HCEC 1CT (cell line): ENCODE measurements at places on chromosomes 1 and 21.
A peak's percentile ranks its signal among the peaks of the same experiment; 100 is the strongest.

DNA sequence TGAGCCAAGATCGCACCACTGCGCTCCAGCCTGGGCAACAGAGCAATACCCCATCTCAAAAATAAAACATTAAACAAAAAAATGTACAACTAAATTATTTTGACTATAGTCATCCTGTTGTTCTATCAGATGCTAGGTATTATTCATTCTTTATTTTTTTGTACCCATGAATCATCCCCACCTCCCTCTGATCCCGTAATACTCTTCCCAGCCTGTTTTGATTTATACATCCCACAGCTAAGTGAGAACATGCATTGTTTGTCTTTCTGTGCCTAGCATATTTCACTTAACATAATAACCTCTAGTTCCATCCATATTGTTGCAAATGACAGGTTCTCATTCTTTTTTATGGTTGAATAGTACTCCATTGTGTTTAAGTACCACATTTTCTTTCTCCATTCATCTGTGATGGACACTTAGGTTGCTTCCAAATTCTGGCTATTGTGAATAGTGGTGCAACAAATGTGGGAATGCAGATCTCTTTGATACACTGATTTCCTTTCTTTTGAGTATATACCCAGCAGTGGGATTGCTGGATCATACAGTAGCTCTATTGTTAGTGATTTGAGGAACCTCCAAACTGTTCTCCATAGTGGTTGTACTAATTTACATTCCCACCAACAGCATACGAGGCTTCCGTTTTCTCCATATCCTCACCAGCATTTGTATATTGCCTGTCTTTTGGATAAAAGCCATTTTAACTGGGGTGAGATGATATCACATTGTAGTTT is 84.4 kb downstream of the MACF1 start:
- peak; percentile 74 for DNase-seq

- DNase-seq, result no peak
Measured at GRCh38 chr21:43899307-43900077, 34.5 kb downstream of the AGPAT3 start.

- peak; percentile 17 for DNase-seq
Measured at GRCh38 chr1:116133696-116134475, 22.7 kb downstream of the MAB21L3 start.

DNA sequence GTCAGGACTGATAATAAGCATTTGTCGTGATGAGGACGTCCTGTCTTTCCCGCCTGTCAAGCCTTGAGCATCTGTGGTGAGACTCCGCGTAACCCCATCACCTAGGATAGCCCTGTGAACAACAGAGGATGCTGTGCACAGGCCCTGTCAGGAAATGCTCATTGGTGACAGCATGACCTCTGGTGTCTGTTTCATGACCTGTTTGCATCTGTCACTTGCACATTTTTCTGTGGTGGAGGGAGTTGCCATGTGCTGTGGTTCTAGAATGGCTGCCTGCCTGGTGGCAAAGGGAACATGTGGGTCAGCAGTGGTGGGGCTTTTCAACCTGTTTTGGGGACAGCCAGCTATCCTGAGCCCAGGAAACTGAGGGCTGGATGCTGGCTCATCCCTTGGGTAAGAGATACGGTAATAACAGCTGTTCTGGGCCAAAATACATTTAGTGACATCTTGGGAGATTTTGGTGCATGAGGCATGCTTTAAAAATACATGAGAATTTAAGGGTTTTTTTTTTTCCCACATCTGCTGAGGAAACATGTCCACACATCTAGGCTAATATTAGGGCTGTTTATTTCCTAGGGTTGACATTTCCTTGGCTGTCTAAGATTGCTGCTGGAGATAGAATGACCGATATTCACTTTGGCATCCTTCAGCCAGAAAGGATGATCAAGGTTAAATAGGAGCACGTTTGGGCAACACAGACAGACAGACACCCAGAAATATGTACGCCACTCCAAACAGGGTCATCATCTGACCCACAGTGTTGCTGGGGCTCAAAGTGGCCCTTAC is 52.9 kb downstream of the KCNC4 start:
- DNase-seq, result no peak

DNA sequence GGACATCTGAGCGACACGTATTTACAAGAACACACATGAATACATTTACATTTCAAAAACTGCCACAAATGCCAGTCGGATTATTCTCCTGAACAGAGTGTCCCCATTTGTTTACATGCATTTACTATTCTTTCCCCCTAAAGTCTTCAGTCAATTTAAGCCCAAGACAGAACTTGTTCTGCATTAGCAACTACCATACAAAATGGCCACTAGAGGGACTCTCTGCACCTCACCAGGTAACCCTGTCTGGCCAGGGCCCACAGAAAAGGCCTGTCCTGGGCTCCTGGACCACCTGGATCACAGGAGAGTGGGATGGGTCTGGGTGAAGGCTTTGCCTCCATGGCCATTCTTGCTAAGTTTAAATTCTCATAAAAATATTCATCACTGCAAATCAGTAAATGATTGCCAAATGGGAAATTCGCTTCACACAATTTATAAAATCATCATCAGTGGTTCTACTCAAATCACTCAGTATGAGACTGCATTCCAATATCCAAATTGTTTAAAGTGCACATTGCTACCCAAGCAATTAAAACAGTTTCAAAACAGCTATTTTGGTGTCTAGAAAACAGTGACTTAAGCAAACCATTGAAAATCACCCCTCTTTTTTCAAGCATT is 12.5 kb upstream of the GUCA2A start:
- DNase-seq, result peak; percentile 56

DNA sequence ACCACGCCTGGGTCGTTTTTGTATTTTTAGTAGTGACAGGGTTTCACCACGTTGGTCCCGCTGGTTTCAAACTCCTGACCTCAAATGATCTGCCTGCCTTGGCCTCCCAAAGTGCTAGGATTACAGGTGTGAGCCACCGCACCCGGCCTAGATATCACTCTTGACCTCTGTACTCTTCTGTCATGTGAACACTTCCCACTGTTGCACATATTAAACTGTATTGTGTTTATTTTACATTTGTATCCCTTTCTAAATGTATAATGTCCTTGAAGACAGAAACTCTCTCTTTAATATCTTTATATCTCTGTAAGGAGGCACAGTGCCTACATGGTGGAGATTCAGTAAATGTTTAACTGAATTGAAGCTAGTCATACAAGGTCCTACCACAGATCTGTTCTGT is 19.3 kb upstream of the PSMD4 start:
- DNase-seq, result no peak

DNA sequence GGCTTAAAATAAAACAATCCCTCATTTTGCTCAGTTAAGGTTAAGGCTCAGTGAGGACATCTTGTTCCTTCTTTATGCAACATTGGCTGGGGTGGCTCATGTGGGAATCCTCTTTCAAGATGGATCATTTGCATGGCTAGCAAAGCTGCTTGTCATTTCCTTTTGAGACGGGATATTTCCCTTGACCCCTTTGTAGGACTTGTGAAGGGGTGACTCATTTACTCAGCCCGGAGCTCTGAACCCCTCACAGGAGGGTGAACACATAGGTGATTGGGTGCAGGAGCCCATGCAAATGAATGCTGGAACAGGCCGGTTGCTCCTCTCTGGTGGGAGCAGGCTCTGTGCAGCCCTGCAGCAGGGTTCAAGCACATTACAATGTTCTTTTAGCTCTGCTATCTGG is 15.8 kb upstream of the C8A start:
- peak; percentile 12 for DNase-seq

- no peak for DNase-seq
Measured at GRCh38 chr1:85315789-85316188, 39.4 kb upstream of the BCL10 start.

DNA sequence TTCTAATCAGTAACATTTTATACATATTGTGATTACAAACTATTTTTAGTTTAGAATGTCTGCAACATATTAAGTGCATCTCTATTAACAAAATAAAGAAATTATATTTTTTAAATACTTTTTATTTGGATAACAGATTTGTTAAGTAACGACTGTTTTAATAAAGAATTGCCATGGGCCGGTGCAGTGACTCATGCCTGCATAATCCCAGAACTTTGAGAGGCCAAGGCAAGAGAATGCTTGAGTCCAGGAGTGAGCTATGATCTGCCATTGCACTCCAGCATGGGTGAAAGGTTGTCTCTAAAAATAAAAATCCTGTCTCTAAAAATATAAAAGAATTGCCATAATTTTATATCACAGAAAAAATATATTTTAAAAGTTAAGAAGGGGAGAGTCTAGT is 4.1 kb downstream of the LRRIQ3 start:
- DNase-seq, result peak; percentile 73

DNA sequence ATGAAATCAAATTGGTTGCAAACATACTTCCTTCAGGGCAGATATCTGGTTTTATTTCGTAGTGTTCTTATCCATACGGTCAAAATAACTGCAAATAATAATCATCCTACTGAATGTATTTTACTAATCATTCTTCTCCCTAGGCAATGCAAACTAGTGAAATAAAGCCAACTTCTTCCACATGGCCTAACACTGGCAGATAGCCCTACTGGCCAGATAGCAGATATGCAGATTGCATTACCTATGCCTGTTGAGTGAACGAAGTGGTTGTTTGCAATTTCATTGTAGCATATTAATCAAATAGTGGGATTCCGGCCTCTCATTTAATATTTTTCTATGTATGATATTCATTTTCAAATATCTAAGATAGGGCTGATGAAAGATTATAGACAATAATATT is 116.2 kb downstream of the CENPF start:
- DNase-seq, result no peak

- no peak for DNase-seq
Measured at GRCh38 chr1:234835239-234835638, 225.3 kb upstream of the IRF2BP2 start.

DNA sequence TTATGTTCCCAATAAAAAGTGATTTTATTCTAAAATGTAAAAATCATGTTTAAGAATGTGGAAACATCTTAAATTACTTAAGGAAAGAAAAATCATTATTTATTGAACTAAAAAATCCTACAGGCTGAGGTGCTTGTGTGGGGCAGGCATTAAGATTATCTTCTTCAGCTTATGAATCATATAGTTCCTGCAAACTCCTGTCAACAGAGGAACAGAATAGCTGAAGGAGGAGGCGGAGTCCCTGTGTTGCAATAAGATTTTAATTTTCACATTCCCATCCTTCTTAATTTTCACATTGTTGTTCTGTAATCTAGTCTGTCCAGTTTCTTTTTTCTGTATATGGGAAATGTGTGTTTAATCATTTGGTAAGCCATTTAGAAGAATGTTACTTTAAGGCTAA is 20.6 kb upstream of the OLFML3 start:
- DNase-seq, result no peak

DNA sequence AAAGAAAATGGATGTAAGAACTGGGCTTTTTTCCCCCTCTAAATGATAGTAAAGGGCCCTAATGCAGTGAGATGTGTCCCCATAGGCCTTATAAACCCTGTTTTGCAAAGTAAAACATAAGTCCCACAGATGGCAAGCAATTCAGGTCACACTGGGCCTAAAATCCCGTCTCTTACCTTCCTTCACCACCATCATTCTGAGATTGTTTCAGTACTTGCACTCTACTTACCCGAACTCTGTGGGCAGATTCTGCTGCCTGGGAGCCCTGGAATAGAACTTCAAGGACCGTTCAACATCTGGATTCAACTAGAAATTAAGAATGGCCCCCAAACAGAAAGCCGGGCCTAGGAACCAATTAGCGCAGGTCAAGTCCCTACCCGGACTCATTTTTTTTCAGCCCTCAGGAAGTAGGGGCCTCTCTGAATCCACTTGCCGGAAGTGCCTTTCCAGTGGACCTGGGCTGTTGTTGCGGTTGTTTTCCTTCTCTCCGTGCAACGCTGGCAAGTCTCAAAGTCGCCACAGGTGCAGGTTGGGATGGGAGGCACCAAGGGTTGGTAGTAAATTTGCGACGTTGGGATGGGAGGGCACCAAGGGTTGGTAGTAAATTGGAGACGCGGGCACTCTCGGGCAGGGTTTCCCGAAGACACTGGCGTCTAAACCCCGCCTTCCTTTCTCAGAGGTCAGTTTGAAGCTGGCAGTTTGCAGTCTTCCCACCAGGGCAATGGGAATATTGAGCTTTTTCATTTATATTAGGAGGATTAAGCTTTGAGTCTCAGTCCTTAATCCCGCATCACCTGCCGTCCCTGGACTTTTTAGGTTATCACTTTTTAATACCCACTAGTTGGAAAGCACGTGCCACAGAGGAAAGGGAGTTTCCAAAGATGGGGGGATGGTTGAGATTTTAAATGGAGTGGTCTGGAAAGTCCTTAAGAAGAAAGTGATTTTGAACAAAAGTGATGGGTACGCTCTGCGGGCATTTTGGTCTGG is at the start of gene TMEM69:
TMEM69 (plus strand) TSS at position 428 of the 987 bp plus-strand sequence. CDS start 2,888 bp downstream, outside the sequence.
- DNase-seq, result peak; percentile 85

- no peak for DNase-seq
Measured at GRCh38 chr1:233144434-233144833, 151.1 kb downstream of the PCNX2 start.

DNA sequence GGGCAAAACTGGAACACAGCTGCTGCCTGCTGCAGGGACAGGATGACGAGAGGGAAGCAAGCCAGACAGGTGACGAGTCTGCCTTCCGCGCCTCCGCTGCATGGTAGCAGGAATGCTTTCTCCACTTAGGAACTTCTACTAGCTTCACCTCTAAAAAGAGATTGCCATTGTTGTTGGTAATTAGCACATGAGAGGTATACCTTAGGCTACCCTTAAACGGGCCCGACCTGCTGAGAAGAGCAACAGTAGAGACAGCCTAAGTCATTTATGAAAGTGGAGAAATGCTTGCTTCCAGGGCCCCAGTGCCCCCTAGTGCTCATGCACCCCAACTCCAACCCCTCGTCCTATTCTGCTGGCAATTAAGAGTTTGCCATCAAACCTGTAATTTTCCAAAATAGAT is 96.9 kb upstream of the AKT3 start:
- DNase-seq, result peak; percentile 49

- no peak for DNase-seq
Measured at GRCh38 chr1:2372551-2373490, 18.5 kb downstream of the MORN1 start.

DNA sequence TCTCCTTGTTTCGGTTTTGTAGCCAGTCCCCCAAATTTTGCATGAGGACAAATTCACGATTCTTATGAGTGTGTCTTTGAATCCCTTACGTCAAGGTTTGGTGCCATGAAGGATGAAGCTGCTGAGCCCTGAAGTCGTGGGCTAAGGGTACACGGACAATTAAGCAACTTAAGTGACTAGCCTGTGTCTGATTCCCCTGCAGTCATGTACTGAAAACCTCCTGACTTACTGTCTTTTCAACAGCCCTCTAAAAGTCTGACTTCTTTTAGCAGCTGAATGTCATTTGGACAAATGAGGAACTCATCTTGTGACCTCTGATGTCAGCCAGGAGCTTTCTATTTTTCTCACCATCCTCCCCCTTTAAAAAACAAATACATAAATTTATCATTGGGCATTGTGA is 27.1 kb upstream of the C1orf105 start:
- DNase-seq, result no peak

DNA sequence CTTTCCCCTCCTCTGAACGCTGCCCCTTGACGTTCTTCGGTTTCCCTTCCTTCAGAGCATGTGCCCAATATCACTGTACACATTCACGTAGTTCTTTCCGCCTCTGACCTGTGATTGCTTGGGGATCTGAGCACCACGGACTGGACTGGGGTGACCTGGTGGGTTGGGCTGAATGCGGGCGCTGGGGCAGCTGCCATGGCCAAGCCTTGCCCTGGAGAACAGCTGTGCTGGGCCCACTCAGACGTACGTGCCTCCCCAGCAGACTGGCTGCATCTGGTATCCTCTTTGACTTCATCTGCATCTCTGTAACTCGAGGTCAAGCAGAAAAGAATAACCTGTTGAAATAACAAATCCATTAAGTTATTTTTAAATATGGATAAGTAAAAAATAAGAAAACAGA is 35.1 kb upstream of the DISC1 start:
- DNase-seq, result no peak
